ENCODE measurements at places on chromosomes 6 and 20.

GRCh38 chr20:47724396-47724795 is 60.9 kb downstream of the SULF2 start:
- no peak for DNase-seq

DNA sequence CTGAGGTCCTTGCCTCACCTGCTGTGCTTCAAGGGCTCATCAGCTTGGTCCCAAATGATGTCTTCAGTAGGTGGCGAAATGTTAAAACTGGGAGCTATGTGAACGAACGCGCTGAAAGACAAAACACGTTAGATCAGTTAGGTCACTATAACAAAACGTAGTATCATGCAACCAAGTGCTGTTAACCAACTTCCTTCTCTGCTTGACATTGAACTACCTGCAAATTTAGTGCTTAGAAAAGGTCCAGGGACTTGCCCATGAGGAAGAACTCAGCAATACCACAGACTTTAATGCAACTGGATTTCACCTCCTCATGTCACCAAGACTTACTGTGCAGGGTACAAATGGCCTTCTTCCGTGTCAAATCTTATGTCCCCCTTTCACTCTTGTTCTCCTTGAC is 24.8 kb downstream of the BACH2 start:
- DNase-seq: no peak

- no peak for DNase-seq
These were observed 61.2 kb downstream of the STK35 start for GRCh38 chr20:2162823-2163166.

- DNase-seq: no peak
These were observed 226.2 kb upstream of the MARCKS start for GRCh38 chr6:113630738-113631535.

GRCh38 chr6:4723383-4723782 is 52.8 kb upstream of the CDYL start:
- no peak for DNase-seq

- DNase-seq: no peak
These were observed 28.2 kb upstream of the GSTA4 start for GRCh38 chr6:53023323-53023722.

DNA sequence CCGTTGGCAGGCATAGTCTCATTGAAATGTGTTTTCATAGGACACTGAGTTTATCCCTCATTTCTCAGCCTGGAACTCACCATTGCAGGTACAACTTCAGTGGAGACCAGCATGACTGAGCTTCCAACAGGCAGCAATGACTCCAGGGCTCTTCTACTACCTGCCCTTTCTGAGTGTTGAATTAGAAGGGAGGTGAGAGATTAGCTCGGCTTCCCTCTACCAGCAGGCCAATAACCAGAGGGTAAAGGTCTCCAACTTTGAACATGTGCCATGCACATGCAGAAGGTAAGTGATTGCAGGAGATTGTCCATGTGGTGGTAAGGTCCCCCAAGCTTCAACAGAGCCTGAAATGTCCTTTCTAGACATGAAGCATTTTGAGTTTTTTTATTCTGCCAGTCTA is 233.8 kb upstream of the SUPT3H start:
- DNase-seq: no peak

GRCh38 chr6:23200946-23201345 is 631.6 kb downstream of the HDGFL1 start:
- no peak for DNase-seq

GRCh38 chr20:45111285-45111684 is 3.7 kb downstream of the WFDC5 start:
- no peak for DNase-seq

DNA sequence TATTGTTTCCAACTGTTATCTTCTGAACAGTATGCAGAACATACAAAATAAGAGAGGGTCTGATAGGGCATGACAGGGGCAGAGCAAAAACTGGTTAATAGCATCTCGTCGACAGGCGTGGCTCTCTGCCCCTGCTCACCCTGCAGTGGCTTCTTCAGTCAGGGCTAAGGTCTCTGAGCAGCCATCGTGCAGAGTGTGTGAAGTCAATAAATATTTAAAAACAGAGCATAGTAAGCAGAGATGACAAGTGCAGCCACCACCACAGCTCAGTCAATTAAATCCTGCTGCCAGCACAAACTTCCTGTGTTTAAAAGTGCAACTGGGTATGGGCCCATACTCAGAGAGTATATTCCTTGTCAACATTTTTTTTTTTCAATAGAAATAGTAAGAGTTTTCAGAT is 373.4 kb upstream of the AGPAT4 start:
- no peak for DNase-seq

DNA sequence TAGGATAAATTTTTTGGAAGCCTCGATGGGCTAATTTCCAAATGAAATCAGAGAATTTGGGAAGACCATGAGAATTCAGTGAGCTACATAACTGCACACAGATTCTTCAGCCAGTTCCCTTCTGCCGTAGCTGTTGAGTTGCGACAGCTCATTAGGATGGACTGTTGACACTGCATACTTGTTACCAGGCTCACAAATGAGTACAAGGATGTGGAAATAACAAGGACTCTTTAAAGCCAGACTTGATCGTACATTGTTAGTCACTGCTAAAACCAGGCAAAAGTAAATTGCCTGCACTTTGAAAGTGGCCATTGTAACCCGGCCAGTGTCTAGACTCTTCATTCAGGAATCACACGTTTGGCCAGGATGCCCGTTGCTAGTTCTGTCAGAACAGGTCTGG is 37.0 kb downstream of the NDUFAF5 start:
- no peak for DNase-seq

GRCh38 chr20:10402938-10403608 is 30.9 kb downstream of the MKKS start:
- DNase-seq: no peak

GRCh38 chr6:167652701-167653095 is 174.0 kb upstream of the AFDN start:
- no peak for DNase-seq

DNA sequence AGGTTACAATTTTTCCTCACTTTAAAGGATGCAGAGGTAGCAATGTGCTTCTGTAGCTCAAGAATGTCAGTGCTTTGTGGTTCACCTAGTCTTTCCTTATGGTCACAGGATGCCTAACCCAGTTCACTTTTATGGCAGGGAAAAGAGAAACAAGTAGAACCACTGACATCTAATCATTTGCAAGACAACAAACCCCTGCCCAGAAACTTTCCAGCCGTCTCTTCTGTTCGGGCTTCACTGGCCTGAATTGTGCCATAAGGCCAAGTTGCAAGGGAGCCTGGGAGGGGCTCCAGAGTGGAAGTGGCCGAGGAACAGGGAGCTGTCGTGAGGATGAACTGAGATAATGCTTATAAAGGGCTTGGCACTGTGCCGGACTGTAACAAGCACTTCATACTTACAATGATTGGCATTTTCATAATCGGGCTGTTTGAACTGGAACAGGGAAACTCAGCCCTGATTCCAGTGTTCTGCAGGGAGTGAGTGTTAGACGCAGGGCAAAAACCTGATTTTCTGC is 212.6 kb downstream of the BCAS1 start:
- DNase-seq: no peak

DNA sequence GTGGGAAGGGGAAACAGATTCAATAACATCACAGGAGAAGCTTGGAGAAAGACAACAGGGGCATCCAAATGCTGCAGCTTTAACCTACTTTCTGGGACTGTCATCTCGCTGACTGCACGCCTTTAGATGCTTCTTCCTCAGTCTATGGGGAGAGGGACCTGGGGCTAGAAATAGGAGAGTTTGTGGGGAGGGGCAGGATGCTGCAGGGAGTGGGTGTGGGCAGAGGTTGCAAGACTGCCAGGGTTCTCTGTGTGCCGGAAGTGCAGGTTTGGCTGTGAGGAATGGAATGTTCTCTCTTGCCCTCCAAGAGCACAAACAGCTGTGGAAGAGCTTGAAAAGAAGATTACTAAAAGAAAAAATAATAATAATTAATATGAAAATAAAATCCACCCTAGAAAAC is 93.2 kb downstream of the FOXO3 start:
- no peak for DNase-seq

- DNase-seq: peak; percentile 86
These were observed at the start of gene SCRT2 for GRCh38 chr20:675453-676314. Gene SCRT2 (minus strand): TSS chr20:675802. CDS start chr20:675601, 201 bp downstream.

- DNase-seq: no peak
These were observed 29.2 kb upstream of the MMS22L start for GRCh38 chr6:97312241-97312640.

DNA sequence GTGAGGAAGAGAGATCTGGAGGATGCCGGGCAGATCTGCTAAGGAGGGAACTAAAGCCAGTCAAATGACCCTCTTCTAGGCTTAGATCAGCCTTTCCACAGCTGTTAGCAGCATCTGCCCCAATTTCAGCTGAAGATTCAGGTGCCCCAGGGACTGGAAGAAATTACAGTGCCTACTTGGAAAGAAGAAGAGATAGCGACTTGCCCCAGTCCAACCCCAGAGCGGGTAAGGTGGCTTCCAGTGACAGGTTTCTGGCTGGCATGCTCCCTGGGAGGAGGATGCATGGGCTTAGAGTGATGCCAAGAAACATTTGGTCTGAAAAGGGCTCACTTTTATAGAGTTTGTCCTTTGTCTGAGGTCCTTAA is 620 bp downstream of the TJAP1 start:
- DNase-seq: no peak

DNA sequence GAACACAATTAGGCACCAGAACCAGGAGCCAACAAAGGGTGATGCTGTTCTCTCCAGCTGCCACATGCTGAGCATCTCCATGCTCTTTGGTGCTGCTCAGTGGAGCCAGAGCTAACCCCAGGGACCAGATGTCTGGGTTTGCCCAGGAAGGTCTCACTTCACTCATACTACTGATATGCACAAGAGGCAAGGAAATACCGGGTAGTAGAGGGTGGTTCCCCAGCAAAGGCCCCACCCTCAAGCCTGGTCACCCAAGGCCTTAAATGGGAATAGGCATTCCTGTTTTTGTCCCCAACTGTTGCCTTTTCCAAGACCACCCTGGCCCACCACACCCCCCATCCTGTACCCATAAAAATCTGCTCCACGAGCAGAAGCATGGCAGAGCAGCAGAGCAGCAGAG is 204.5 kb upstream of the TAB2 start:
- DNase-seq: no peak

DNA sequence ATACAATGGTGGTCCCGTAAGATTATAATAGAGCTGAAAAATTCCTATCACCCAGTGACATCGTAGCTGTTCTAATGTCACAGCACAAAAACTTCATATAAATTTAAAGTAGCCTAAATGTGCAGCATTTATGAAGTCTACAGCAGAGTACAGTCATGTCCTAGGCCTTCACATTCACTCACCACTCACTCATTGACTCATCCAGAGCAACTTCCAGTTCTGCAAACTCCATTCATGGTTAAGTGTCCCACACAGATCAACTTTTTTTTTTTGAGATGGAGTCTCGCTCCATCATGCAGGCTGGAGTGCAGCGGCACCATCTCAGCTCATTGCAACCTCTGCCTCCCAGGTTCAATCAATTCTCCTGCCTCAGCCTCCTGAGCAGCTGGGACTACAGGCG is 20.9 kb upstream of the KCNG1 start:
- DNase-seq: no peak

DNA sequence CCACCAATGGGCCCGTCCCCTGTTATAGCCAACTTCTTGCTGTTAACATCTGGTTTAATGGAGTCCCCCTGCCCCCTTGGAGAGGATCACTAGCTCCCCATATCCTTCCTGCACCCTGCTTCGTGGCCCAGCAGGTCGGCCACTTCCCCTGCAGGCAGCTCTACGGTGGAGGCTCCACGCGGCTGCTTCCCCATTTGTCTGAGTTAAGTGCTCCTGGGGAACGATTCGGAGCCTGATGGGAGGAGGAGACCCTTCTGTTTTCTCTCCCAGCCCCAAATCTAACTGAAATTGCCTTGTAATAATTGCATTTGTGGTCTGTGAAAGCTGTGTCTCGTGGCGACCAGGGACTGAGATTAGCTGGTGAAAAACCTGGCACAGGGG is 74.6 kb downstream of the SULF2 start:
- DNase-seq: no peak

Data from activated naive CD8-positive, alpha-beta T cell treated with anti-CD3 and anti-CD28 coated beads, Interleukin-2, amount 10 ng/mL, durations not matched to agents 7 days and 5 days (primary cell).